ENCODE measurements at places on chromosomes 3 and 15. TPM values are rescaled to one million over a fixed set of nuclear protein-coding genes. Genes with fewer than 3 reads are reported as not detected.

Gene TMEM212
- total RNA-seq = not detected

Gene DAZL
- 3.2 TPM for total RNA-seq

Gene PRKCI
- 67.4 TPM for total RNA-seq

Gene CCDC9B
- total RNA-seq = 0.25 TPM

DNA sequence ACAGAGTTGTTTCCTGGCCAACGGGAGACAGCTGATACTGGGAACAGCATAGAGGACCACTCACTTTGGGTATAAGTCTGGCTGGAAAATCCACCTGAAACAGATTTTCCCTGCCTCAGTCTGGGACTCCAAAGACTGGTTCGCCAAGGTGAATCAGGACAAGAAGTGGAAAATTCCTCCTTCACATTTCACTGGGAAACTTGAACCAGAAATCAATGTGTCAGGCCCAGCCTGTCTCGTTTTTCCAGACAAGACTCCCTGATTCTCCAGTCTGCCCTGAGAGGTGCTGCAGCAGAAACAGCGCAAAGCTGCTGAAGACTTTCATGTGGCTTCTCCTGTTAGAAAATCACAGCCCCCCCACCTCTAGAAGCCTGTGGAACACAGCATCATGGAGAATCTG is 269.8 kb downstream of the OPA1 start:
- no peak for DNase-seq
- no peaks in the 10 kb centered on the region for H3K36me3 ChIP-seq
- H3K4me1 ChIP-seq = no peaks in the 10 kb centered on the region
- H3K27ac ChIP-seq = no peak overlapping the region

DNA sequence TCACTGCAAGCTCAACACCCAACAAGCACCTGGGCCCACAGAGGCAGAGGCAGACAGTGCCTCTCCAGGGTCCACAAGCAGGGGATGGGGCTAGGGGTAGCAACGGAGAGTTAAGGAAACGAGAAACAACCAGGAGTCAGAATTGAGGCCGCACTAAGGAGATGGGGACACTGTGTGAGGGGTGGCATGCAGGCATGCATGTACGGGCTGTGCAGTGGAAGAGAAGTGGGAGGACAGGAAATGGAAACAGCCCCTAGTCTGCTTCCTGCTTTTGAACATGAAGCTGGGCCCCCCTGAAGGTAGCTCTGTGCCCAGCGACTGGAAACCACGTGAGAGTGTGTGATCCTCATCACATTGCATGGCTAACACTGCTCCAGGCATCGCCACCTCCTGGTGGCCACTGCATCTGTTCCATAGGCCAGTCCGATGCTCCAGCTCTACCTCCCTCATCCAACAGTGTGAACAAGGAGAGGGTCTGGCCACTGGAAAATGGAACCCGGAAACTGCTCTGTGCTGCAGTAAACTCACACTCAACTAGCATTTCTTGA is 44.0 kb downstream of the XXYLT1 start:
- H3K4me1 ChIP-seq = no peaks in the 10 kb centered on the region
- H3K4me3 ChIP-seq = no peak overlapping the region
- peak; percentile 48 for DNase-seq
- no peaks in the 10 kb centered on the region for H3K27me3 ChIP-seq
- no peak overlapping the region for H3K27ac ChIP-seq

DNA sequence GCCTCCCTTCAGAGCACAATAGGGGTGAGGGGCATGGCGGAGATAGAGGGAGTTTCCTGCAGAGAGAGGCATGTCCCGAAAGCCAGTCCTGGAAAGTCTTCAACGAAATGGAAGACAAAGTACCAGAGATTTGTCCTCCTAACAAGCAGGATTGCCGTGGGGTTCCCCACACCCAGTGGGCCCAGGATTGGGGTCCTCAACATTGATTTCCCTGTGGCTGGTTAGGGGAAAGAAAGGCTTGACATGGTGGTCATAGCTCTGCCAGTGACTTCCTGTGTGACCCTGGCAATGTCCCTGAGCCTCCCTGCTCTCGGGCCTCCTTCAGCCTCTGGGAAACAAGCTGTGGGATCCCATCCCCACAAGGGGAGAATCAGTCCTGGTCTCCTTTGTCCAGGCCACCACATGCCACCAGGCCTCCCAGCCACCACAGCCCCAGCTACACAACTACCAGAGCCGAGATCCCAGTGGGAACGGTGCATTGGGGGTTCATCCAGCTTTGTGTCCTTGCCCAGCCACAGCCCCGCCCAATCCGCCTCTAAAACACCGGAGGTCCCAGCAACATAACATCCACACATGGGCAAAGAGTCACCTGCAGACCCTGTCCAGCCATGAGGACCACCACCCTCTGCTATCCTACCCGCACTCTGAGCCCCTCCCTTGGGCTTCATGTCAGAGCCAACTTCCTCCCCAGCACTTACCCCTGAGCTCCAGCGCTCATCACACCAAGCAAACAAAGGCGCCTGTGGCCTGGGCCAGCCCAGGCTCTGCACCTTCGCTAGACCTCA is 63.0 kb downstream of the ADAMTS17 start:
- H3K4me1 ChIP-seq = no peaks in the 10 kb centered on the region
- no peaks in the 10 kb centered on the region for H3K27me3 ChIP-seq
- H3K27ac ChIP-seq = no peak overlapping the region
- no peak for DNase-seq
- no peak overlapping the region for H3K4me3 ChIP-seq
- no peaks in the 10 kb centered on the region for H3K36me3 ChIP-seq

- no peaks in the 10 kb centered on the region for H3K27me3 ChIP-seq
- peaks cover 45% of the 10 kb centered on the region for H3K4me1 ChIP-seq
- DNase-seq = no peak
- H3K4me3 ChIP-seq = no peak overlapping the region
- no peak overlapping the region for H3K27ac ChIP-seq
- H3K36me3 ChIP-seq = no peaks in the 10 kb centered on the region
Observed at GRCh38 chr15:39094116-39094515, 486.8 kb upstream of the THBS1 start.

DNA sequence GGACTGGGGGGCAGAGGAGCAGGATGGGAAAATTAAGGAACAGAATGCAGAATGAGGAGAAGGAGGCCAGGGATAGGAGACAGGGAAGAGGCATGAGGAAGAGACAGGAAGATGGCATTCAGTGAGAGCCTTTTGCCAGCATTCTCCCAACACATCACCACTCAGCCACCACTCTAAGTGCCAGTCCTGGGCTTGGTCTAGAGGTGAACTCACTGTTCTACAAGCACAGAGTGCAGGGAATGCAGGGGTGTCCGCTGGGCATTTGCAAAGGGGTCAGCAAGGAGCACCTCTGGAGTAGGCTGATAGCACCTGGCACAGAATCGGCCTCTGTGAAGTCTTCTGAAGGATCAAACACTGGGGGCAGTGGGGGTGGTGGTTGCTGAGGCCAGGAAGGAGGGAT is 14.6 kb upstream of the IGDCC3 start:
- no peak overlapping the region for H3K27ac ChIP-seq
- no peaks in the 10 kb centered on the region for H3K36me3 ChIP-seq
- H3K4me3 ChIP-seq = no peak overlapping the region
- peaks cover 23% of the 10 kb centered on the region for H3K27me3 ChIP-seq

GRCh38 chr15:30922480-30923311 is 19.0 kb downstream of the FAN1 start:
- peak overlapping the region; percentile 5 for H3K4me3 ChIP-seq
- peak overlapping the region; percentile 93 for H3K27ac ChIP-seq

GRCh38 chr3:183018421-183019192 is 38.3 kb upstream of the DCUN1D1 start:
- peaks cover 12% of the 10 kb centered on the region for H3K36me3 ChIP-seq
- H3K27me3 ChIP-seq = no peaks in the 10 kb centered on the region
- DNase-seq = no peak
- no peak overlapping the region for H3K4me3 ChIP-seq

GRCh38 chr3:10426346-10427220 is 78.8 kb downstream of the ATP2B2 start:
- no peak overlapping the region for H3K4me3 ChIP-seq
- no peak overlapping the region for H3K27ac ChIP-seq
- H3K36me3 ChIP-seq = no peaks in the 10 kb centered on the region
- no peaks in the 10 kb centered on the region for H3K27me3 ChIP-seq
- DNase-seq = no peak

DNA sequence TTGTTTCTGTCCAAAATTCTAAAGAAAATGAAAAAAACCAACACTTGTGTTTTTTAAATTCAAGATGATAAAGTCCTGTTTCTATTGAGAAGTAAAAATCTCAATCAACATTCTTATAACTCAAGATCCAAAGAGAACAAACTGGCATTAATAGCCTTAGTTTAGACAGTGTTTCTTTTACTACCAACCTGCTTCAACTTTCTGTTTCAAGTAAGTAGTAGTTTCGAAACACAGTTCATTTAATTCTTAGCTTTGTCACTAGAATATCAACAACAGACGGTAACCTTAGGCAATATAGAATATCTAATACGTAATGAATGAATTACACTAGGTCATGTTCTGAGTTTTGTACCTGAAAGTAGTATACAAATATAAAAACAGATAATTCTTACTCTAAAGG is 23.7 kb downstream of the CIP2A start:
- no peak overlapping the region for H3K4me3 ChIP-seq
- no peaks in the 10 kb centered on the region for H3K4me1 ChIP-seq
- no peak overlapping the region for H3K27ac ChIP-seq
- H3K36me3 ChIP-seq = peaks cover 17% of the 10 kb centered on the region
- DNase-seq = no peak

Data from neural progenitor cell (in vitro differentiated cells).